ENCODE measurements at places on chromosomes 12 and 14.

GRCh38 chr12:69243099-69244084, 4.0 kb downstream of the CPSF6 start:
- DNase-seq: peak; percentile 32

GRCh38 chr12:98769068-98769467, 124.0 kb downstream of the APAF1 start:
- DNase-seq: no peak

- DNase-seq: no peak
Observed at GRCh38 chr12:56087220-56087619, 7.3 kb downstream of the ERBB3 start.

DNA sequence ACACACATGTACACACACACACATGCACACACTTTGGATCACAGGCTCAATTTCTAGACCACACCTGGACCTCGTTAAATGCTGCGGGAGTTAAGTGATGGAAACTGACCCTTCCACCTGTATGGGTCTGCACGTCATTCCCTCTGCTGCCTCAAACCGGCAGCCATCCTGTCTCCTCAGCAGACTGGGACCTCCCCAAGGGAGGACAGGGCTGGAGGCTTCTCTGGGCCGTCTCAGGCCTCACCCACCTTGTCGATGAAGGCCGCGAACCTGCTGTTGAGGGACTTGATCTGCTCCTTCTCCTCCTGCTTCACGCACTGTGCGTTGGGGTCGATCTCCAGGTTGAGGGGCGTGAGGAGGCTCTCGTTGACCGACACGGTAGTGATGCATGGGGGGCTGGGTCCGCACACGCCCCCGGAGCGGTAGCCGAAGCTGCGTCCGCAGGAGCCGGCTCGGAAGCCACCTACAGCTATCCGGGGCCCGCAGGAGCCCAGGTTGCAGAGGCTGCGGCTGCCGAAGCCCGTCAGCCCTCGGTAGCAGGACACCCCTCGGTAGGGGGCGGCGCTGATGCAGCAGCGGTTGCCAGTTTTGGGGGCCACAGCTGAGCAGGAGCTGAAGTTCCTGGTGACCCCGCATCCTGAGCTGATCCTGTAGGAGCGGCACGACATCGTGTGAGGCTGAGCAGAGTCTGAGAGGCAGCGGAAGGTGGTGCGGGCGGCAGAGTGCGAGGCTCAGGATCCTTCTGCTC, at the start of gene KRT85:
Gene KRT85, minus strand, starts transcription at position 744 of the 748 bp plus-strand sequence. Its CDS starts 76 bp downstream, at position 668.
- no peak for DNase-seq

DNA sequence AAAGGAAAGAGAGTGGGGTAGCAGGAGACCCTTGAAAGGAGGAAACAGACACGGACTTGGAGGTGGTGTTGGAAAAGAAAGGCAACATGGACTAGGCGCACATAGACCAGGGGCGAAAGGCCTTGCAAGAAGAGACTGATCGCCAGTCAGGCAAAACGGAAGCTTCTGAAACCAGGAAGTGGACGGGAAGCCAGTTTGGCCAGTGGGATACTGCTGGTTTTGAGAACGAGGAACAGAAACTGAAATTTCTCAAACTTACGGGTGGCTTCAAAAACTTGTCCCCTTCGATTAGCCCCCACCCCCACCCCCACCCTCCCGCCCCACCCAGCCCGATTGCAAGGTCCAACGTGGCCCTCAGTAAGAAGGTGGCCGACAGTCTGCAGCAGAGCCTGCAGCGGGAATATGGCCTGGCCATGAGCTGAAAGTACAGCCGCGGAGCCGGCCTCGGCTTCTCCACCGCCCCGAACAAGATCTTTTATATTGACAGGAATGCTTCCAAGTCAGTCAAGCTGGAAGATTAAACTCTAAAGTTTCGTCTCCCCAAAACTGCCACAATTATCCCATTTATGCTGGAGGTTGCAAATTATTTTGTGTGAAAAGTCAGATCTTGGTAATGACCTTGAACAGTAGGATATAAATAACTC, 364.7 kb downstream of the BCAT1 start:
- no peak for DNase-seq

DNA sequence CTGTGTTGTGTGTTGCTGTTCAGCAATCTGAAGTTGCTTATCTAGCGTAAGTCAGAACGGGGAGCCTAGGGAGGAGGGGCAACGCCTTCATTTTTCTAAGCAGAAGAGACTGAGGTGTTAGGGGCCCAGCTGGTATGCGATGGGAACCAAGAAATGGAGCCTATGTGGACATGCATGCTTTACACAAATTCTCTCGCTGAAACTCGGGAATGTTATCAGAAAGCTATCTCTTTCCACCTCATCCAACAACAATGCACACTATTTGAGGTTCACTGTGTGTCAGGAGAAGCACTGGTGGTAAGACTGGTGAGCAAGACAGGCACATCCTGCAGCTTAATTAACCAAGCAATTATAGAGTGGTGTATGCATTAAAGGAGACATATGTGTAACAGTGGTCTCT, 89.7 kb downstream of the NRXN3 start:
- no peak for DNase-seq

DNA sequence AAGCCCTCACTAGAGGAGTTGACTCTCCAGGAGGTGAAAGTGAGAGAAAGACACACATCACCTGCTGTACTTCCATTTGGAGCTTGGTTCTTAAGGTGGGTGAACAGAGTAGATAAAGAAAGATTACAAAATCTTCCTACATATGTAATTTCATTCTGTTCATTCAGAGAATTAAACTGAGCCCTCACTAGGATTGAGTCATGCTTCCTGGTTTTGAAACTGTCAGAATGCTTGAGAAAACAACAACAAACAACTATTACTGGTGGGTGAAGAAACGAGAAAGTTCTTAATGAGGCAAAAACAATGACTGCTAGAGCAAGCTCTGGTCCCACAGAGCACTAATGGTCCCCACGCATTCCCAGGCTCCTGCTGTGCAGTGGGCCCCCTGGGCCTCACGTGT, 841.7 kb downstream of the VRK1 start:
- DNase-seq: no peak

GRCh38 chr14:80658733-80659132, 282.8 kb downstream of the CEP128 start:
- no peak for DNase-seq

GRCh38 chr12:97200181-97200580, 262.4 kb upstream of the RMST start:
- DNase-seq: no peak

- DNase-seq: no peak
Observed at GRCh38 chr12:52806821-52807543, 6.9 kb downstream of the KRT4 start.

DNA sequence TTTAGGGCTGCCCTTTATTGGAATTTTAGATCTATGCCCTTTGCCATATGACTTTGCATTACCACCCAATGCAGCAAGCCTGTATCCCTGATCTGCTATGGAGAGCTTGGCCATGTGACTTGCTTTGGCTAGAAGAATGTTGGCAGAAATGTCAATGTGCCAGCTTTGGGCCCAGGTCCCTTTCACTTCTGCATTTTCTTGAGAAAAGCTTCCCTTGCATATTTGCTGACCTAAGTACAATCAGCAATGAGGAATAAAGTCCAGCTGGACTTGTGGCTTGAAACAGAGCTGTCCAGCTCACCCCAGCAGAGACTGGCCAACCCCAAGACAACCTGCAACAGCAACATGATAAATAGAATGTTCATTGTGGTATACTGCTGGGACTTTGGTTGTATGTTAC, 135.9 kb downstream of the PAH start:
- no peak for DNase-seq

DNA sequence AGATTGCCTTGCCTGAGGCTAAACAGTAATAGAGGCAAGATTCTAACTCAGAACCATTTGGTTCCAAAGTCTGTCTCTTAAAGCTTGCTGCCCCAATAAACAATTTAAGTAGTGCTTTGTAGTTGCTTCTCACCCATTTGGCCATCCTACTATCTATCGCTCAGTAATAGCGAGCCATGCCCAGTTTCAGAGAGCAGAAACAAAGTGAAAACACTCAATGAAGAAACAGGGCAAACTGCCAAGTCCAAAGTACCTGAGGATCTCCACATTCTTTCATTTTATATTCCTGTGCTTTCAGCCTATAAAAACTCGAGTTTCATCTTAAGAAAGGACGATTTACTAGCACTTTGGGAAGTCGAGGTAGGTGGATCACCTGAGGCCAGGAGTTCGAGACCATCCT, 103.3 kb upstream of the BBS10 start:
- no peak for DNase-seq

DNA sequence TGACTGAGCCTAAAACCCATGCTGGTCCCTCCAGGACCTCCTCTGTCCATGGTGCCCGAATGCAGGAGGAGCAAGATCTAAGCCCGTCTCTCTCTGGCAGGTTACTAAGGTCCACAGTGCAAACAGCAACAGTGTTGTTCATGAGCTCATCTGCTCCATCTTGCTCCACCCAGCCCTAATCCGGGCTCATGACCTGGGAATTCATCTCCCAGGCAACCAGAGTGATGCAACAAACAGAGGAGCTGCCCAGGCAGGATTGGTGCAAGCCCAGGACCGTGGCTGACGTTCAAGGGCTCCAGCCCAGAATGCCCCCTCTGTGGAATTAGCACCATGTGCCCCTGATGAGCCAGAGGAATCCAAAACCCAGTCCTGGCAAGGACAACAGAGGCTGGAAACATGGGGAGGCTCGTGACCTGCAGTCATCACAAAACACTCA, 29.9 kb downstream of the HSPB8 start:
- no peak for DNase-seq

GRCh38 chr12:113049976-113050742, 6.4 kb upstream of the DTX1 start:
- peak; percentile 48 for DNase-seq

DNA sequence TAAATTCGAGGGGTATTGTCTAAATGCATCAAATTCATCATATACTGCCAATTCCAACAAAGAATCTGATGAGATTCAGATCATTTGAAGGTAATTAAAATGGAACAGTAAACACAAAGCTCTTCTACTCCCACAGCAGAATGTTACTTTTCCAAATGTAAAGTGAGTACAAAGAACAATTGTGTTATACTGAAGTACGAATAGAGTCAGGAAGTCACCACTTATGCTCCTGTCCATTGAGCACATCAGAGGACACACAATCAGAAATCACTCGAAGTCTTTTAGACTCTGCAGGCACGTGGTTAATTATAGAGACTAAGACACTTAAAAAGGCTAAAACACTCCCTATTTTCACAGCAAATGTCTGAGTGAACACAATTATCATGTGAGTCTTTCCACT, 388.5 kb upstream of the MIS18BP1 start:
- DNase-seq: no peak

DNA sequence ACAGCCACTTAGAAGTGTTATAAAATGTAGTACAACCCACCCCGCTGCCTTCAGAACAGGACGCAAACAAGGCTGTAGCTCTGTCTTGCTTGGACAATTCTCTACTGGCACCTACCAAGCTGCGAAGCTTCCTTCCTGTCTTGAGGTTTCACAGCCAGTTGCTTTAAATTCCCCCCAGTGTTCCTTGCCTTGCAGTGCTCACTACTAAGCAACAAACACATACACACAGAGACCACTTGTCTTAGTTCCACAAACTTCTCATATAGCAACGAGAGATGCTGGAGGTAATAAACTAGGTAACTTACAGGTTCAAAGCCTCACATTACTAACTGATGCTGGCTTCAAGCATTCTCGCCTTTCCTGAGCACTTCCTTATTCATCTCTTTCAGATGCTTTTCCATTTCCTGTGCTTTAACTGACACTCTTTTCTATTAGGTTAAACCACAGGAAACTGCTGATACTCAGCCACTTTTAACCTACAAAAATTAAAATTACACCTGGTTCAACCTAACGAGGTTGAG, 91.5 kb upstream of the PTGDR start:
- no peak for DNase-seq
